ENCODE measurements at places on chromosomes 7 and 10.

GRCh38 chr10:126586878-126587277 is 83.6 kb downstream of the C10orf90 start:
- DNase-seq: no peak

GRCh38 chr7:98230746-98231471 is 19.7 kb downstream of the BHLHA15 start:
- no peak for DNase-seq

DNA sequence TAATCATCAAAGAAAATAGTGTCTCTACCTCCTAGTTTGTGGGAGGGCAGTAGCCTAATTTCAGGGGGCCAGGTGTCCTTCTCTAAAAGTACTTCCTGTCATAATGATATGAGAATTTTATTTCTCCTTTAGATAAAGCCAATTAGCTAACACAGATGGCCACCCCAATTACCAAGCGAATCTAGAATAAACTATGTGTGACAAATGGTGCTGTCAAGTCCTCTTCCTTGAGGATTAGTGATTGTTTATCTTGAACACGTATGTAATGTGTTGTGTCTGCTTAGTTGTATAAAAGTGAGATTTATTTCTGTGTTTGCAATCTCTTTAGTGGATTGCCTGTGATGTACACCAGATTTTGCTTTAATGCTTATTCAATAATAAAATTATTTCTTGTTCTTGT is 1120.0 kb downstream of the SORCS1 start:
- no peak for DNase-seq

- no peak for DNase-seq
Measured at GRCh38 chr10:33091201-33091600, 133.2 kb upstream of the ITGB1 start.

- DNase-seq: no peak
Measured at GRCh38 chr10:95564291-95564690, 3.1 kb upstream of the SORBS1 start.

DNA sequence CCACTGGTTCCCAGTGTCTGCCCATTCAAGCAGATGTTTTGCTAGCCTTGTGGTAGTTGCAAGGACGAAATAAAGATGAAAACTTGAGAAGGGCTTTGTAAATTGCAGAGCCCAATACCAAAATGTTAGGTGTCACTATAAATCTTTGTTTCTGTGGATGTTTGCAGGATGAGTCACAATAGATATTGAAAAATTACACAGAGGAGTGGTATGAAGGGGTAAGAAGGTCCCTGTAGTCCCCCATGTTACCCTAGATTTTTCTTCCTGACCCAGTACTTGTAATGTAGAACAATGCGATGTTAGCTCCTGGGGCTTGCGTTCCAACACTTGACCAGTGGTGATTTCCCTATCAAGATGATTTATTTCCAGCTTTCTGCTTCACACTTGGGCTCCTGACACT is 102.6 kb upstream of the LYZL1 start:
- no peak for DNase-seq

- DNase-seq: no peak
Measured at GRCh38 chr10:117170244-117170643, 27.0 kb upstream of the KCNK18 start.
